ENCODE measurements at places on chromosomes 6 and 20. TPM values are rescaled to one million over a fixed set of nuclear protein-coding genes. Genes with fewer than 3 reads are reported as not detected.

Gene PRR18
- 0.21 TPM for total RNA-seq

Gene RAB32
- 14.4 TPM for total RNA-seq

Gene ENPP1
- 111 TPM for total RNA-seq

Gene PREX1
- 42.7 TPM for total RNA-seq

Gene OPN5
- total RNA-seq, result not detected

Gene PHACTR1
- total RNA-seq, result 4.0 TPM

Gene ADAM33
- total RNA-seq, result 16.0 TPM

Gene ARMC12
- total RNA-seq, result 1.2 TPM
